ENCODE measurements at places on chromosomes 16 and 17.

DNA sequence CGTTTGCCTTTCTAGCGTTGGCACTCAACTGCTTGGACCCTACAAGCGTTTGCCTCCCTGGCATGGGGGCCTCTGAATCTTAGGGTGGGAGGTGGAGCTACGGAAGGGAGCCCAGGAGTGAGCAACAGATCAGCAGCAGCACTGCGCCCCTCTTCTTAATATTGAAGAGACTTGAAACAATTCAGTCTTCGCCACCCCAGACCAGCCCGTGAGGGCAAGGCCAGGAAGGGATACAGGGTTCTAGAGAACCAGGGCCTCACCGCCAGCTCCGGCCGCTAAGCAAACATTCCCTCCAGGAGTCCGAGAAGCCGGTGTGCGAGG is 1.5 kb upstream of the GPRC5C start:
- DNase-seq, result no peak

DNA sequence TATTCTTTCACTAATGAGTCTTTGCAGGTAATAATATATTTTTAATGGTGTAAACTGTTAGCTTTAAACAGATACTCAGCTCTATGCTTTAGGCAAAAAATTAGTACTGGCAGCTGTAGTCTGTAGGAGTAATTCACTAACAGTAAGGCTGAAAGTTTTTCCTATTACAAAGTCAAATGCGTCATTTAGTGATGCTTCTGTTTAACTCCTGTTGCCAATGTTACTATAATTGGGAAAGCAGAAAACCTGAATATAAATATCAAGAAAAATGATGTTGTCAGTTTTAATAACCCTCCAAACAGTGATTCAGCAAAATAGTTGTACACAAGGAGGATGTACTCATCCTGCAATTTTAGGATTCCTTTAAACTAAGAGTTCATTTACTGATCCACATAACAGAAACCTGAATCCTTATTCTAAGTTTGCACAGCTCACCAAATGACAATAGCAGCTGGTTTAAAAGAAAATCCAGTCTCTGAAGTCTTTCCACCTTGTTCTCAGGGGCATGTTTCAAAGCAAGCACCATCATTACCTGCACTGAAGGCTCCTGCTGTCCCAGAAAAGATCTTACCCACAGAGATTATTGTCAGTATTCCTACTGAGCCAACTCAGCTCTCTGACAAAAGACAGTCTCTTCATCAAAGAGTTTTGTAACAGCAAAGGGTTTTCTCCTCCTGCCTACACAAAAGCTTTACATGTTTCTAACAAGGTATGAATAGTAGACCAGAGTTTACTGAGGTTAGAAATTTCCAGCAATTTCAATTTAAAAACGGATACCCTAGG is 4.2 kb downstream of the CDR2 start:
- no peak for DNase-seq

GRCh38 chr17:20315821-20316220 is 151.5 kb downstream of the LGALS9B start:
- DNase-seq, result no peak

GRCh38 chr17:13395346-13395745 is 206.4 kb downstream of the HS3ST3A1 start:
- no peak for DNase-seq

GRCh38 chr17:80701730-80702129 is 157.1 kb downstream of the RPTOR start:
- no peak for DNase-seq

DNA sequence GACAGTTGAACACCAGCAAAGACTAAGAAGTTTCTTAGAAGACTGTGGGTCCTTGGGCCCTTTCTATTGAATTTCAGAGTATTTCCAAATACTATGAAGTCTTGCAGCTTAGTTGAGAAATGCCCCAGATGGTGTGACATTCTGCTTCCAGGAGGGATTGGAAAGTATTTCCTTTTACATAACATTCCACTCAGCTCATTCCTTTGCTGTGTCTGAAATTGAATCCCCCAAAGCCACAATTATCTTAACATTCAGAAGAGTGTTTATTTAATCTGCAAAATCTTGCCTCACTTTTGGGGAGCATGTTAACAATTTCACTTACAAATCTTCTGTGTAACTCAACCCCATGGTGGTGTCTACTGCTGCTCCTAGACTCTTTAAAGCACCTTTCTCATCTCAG is 307.7 kb downstream of the WWOX start:
- no peak for DNase-seq

- no peak for DNase-seq
Measured at GRCh38 chr17:31068291-31068690, 26.5 kb upstream of the NF1 start.

- DNase-seq, result no peak
Measured at GRCh38 chr17:54085020-54085419, 262.3 kb downstream of the KIF2B start.

DNA sequence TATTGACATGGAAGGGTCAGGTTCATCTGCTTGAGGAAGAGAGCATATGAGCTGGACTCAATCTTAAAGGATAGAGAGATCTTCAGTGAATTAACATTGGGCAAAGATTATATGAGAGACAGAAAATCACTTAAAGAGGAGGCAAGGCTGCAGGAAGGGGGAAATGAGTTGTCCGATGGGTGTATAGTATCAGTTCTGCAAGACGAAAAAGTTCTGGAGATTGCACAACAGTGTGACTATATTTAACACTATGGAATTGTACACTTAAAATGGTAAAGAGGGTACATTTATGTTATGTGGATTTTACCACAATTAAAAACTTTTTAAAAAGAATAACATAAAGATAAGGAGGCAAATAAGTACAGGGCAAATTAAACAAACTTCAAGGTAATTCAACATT is 80.7 kb downstream of the HELZ start:
- no peak for DNase-seq

DNA sequence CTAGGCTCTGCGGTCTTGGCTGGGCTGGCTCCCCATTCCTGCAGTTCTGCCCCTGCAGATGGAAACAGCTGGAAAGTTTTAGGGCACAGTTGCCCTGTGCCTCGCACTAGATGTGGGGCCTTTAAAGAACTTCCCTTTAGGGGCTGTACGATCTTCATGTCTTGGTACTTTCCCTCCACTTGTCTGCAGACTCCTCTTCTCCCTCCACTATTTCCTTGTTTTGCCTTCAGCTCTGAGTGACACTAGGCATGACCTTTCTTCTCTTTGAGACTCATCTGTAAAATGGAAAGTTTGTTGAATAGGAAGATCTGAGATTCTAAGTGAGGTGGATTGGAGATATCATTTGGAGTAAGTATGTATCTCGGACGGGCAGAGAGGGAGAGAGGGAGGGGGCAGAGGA is 6.3 kb upstream of the TAC4 start:
- no peak for DNase-seq

DNA sequence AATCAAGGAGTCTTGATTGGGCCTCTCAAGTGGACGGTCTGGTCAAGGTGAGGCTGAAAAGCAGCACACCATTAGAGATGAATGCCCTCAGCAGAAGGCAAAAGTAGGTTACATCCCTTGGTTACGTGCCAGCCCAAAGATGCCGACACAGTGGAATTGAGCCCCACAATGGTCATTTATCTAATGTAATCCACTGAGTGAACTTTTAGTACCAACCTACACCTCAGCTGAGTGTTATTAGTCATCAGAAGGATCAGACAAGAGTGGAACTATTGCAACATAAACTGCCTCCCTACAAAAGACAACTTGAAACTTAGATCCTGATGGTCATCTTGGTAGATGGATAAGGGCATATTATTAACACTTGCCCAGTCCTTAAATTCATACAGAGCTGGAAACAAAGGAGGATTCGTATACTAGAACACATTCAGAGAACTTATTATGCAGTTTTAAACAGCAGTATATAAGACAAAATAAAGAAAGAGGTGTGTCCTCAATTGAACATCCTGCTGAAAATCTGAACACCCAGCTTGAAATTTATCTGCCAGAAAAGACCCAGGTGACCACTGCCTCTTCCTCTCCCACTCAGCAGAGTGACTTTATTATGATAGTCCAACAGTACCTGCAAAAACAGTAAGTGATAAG is 2.8 kb downstream of the DCUN1D3 start:
- no peak for DNase-seq

DNA sequence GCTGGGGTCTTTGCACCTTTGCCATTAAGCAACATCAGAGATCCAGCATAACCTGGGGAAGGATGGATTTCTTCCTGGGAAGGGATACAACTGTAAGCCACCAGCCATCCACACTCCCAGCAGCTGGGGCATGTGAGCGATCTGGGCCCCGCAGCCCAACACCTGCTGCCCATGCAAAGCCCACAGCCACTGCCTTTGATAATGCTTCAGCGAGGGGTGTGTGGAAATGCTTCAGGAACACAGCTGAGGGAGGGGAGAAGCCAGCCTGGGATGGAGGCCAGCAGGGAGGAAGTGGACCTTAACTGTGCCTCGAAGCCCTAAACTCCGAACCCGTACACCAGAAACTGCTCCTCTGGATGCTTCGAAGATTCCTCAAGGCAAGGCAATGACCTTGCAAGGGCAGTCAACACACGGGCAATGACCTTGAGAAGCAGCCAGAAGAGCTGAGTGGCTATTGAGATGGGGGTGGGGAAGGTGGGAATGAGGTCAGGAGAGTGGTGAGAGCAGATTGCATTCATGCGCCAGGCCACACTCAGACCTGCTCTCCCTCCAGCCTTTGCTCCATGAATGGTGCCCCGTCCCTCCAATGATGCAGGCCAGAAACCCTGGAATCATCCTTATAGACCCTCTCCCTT is 49.1 kb downstream of the KATNIP start:
- DNase-seq, result no peak

DNA sequence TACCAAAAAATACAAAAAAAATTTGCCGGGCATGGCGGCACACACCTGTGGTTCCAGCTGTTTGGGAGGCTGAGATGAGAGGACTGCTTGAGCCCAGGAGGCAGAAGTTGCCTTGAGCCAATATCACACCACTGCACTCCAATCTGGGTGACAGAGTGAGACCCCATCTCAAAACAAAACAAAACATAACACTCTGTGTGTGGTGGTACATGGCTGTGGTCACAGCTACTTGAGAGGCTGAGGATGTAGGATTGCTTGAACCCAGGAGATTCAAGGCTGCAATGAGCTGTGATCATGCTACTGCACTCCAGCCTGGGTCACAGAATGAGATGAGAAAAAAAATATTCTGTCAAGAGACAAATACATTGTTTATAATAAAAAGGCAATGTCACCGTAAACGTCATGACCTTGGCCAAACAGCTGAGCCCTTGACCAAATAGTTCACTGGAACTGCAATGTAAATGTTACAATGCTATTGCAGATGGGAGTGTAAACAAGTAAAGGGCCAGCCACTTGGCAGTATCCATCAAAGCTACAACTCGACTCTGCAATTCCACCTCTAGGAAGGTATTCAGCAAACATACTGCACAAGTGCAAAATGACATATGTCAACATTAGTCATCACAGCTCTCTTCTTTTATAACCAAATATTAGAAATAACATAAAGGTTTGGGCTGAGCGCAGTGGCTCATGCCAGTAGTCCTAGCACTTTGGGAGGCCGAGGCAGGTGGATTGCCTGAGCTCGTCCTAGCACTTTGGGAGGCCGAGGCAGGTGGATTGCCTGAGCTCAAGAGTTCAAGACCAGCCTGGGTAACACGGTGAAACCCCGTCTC is 16.9 kb downstream of the EARS2 start:
- DNase-seq, result no peak

- no peak for DNase-seq
Measured at GRCh38 chr16:57725151-57725550, 10.4 kb upstream of the KATNB1 start.

DNA sequence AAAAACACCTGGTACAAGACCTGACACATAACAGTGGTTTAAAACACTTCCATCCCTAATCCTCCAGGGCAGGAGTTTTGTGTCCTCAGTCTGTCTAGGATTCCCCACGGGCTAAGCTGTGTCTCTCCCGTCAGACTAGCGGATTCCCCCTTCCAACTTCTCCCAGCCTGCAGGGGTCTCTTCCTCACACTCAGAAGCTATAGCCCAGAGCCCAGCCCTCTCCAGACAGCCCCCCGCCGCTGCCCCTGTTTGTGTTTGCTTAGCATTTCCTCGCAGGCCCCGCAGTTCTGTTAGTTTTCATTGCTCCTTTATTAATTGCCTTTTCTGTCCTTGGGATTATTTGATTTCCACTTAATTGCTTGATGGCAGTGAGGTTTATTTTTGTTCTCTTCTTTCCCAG is 91.2 kb downstream of the TMEM132E start:
- DNase-seq, result no peak

DNA sequence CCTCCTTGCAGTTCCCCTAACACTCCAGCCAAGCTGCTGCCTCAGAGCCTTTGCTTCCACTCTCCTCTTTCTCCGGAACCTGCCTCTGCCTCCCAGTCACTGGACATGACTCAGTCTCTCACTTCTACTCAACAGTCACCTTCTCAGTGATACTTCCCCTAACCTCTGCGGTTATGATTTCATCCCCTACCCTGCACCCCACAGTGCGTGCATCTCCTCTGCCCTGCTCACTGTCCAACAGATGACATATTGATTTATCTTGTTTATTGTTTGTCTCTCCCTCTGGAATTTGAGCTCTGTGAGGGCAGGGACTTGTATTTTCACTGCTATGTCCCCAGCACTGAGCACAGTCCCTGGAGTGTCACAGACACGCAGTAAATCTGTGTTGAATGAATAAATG is 100.7 kb downstream of the CYLD start:
- DNase-seq, result no peak

DNA sequence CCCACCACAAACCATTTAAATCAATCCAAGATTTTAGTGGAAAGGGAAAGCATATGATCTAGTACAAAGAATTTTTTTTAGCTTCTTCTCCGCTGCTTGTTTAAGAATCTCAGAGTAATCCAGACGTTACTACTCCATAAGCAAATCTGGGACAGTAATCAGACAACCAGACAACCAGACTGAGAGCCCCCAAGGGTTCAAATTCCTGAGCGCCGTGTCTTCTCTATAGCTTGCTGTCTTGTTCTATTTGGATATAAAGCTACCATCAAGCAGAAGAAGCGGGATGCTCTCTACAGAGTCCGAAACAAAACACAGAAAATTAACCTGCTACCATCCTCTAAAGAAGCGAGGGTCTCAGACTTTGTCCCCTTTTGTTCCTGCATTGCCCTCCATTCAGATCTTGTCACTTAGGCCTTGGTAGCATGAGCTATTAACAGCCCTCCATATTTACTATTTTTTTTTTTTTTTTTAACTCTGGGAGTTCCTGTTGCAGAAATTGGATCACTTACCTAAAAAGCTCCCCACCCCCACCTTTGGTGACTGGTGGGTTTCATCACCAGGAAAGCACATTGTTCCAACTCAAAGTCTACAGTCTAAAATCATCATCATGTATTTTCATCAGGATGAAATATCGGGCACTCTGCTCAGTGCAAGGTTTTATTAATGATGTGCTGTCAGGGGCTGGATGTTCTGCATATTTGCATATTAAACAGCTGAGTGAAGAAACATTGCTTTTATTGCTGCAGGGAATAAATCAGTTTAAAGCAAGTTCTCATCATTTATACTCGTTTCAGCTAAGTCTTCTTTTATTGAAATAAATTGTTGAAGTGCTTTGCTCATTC is 576.7 kb downstream of the WWOX start:
- no peak for DNase-seq
